ENCODE measurements at places on chromosomes 6 and 20.

GRCh38 chr20:54208548-54209176 is 775 bp downstream of the PFDN4 start:
- DNase-seq, result no peak

GRCh38 chr20:51400051-51400926 is 142.2 kb downstream of the NFATC2 start:
- no peak for DNase-seq

GRCh38 chr20:23157734-23158133 is 71.6 kb upstream of the CD93 start:
- DNase-seq, result no peak

DNA sequence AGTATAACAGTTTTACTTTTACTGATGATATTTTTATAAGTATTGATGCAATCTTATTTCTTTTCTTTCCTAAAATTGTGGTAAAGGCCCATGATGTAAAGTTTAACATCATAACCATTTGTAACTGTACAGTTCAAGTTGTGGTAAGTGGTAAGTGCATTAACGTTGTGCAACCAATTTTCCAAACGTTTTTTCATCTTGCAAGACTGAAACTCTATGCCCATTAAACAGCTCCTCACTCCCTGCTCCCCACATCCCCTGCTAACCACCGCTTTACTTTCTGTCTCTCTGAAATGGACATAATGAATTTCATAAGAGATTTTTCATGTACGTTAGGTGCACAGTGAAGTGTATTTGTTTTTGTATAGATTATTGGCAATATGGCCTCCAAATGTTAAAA is 106.0 kb downstream of the PACRG start:
- no peak for DNase-seq

DNA sequence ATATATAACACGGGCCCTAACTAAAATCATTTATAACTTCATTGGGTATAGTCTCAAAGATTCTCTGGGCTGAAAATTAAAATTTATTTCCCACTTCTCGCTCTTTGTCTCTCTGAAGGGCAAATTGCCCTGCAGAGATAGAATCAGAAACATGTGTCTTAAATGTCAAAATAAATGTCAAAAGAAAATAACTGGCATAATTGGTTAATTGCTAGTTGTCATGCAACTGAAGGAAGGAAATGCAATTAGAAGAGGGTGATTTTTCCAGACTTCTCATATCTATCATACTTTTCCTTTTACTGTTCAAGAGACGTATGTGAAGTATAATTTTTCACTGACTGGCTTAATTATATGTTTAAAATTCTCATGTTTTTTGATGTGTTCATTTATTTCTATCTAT is 80.3 kb upstream of the HMGCLL1 start:
- DNase-seq, result peak; percentile 56

DNA sequence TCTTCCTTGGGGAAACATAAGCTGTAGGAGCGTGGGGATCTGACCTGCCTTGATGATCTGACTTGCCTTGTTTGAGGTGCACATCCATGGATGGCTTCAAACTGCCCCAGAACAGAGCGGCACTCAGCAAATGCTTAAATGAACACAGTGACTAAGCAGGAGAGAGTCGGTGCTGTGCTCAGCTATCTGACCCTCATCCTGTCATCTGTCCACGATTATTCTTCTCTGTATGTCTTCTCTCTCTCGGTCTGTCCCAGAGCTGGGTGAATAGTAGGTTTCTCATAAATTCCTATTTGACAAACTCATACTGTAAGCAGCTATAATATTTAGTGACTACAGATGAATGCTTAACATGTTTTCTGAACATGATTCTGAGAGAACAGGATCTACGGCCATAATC is 37.3 kb downstream of the TRAM2 start:
- DNase-seq, result no peak

DNA sequence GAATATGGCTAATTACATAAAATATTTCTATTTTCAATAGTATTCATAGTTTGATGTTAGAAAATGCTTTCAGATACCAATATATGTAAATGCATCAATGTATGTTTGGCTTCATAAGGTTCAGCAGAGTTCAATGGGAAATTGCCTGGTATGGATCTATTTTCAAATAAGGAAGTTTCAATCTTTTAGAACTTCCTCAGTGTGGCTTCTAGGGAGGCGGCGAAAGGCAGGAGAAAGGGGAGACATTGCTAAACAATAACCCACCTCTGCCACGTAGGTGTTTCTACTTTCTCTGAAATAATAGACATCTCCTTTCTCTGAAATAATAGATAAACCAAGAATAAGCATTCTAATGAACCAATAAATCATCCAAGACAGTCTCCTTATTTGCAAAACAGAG is 237.7 kb upstream of the RAB32 start:
- no peak for DNase-seq

DNA sequence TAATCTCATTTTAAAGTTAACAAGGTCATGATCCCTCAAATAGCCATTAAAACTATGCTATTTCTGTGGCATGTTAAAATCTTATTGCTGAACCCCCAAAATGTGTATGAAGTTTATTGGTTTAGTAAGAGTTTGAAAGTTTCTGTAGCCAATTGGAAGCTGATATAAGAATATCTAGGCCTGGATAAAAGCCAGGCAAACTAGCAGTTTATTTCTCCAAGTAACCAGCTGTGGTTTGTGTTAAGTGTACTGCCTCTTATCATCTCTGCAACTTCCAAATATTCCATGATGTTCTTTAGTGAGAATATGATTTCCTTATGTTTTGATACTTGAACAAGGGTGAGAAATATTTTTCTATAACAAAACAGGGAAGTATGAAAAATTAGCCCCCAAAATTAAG is 76.7 kb downstream of the PRSS35 start:
- no peak for DNase-seq

- peak; percentile 47 for DNase-seq
Measured at GRCh38 chr6:112951829-112952228, 604.7 kb downstream of the RFPL4B start.

DNA sequence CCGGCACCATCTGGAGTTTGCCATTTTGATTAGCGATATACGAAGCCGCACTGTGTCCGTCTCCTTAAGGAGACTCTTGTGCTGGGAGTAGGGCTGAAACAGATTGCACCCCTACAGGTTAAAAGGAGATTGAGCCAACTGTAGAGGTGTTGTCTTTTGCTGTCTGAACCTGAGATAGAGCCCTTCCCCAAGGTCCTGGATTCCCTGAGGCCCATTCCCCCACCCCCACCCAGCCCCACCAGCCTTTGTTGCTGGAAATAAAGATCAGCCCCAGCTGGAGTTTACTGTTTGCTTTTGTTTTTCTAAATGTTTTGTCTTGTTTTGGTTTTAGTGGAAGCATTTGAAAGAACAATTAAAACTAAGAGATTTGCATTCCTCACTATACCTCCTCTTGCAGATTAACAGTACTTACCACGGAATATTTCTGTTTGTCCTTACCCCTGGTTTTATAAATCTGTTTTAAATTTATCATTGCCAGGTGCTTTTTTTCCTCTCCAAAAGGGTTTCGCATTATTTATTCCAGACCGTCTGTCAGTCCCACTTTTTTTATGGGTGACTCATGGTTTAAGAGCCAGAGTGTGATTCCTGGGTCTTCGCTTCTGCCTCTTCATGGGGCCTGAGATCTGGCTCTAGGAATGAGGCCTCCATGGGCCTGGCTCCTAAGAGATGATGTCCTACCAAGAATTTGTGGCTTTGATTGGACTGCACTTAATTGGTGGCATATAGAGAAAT is 169.2 kb downstream of the DTNBP1 start:
- no peak for DNase-seq

DNA sequence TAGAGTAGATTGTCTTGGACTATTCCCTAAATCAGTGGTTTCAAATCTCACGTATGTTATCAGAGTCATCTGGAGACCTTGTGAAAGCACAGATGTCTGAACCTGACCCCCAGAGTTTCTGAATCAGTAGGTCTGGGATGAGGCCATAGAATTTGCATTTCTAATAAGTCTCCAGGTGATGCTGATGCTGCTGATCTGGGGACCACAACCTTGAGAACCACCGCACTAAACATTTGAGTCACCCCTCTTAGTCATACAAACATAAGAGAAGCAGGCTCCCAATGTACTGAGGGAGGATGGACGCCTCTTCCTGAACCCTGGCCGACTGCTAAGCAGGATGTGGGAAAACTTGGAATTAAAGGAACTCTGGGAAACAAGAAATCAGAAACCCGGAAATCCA is 187.8 kb upstream of the PRDM1 start:
- DNase-seq, result no peak

GRCh38 chr20:10662151-10662550 is 11.6 kb downstream of the JAG1 start:
- DNase-seq, result no peak

- peak; percentile 82 for DNase-seq
Measured at GRCh38 chr6:134676307-134677281, 273.3 kb downstream of the ALDH8A1 start.

- DNase-seq, result no peak
Measured at GRCh38 chr6:132205946-132206345, 195.3 kb downstream of the MOXD1 start.

GRCh38 chr6:149830731-149831307 is 33.3 kb downstream of the LRP11 start:
- DNase-seq, result no peak

DNA sequence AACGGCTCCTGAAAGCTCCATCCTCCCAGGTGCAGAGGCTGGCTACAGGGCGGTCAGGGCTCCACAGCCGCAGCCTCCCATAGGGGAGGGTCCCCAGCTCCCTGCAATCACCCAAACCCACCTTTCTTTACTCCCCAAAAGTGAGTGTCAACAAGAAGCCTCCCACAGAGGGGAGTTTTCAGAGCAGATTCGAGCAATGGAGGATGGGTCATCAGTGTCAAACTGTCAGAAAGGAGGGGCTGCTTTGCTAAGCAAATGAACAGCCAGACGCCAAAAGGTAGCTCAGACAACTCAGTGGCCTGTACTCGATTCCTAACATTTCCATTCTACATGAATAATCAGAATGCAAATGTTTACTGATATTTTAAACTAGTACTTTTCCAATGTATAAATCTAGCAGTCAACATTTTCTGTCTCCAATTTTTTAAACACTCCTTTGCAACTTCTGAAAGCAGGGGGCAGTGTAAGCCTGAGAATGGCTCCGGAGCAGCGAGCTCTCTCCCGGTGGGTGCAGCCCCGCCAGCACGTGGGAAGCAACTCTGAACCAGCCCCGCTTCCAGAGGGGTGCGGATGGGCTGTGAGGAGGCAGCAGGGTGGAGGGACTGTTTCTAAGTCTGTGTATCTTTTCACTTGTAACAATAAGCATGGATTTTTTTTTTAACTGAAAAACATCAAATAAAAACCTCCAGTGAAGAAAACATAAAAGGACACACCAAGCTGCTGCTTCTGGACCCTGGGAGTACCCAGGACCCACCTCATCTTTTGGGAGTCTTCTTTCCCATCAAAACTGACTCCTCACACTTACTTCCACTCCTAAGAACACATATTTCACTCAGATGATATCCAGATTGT is 54.9 kb downstream of the TAF4 start:
- DNase-seq, result no peak

GRCh38 chr6:43984442-43985321 is 142.6 kb downstream of the MRPL14 start:
- no peak for DNase-seq

DNA sequence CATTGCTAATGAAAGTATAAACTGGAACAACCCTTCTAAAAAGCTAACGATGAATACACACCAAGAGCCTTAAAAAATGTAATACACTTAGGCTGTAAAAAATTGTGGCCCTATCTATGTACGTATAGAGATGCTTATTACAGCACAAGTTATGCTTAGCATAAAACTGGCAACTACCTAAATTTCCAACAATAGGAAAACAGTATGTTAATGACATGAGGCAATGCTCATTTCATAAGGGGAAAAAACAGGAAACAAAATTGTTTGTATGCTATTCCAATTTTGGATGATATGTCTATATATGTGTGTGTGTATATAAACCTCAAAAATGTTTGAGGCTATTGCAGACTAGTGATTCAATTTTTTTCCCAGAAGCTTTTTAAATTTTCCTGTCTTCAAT is 82.5 kb downstream of the DTNBP1 start:
- DNase-seq, result no peak

- no peak for DNase-seq
Measured at GRCh38 chr20:11136691-11137090, 462.9 kb upstream of the JAG1 start.

DNA sequence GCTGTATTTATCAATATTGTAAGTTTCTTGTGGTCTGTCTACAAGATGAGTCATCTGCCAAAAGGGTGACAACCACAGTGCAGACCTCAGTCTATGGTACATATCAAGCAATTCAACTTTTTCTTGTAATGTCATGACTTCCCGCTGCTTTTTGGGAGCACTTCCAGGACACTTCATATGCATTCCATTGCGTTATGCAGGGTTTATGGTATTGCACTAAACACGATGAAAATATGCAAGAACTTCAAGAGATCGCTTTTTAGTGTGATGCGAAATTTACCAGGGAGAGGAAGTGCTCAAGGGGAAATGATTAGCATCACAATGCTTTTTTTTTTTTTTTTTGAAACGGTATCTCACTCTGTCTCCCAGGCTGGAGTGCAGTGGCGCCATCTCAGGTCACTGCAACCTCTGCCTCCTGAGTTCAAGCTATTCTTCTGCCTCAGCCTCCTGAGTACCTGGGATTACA is 166.5 kb downstream of the TFAP2A start:
- DNase-seq, result peak; percentile 100

DNA sequence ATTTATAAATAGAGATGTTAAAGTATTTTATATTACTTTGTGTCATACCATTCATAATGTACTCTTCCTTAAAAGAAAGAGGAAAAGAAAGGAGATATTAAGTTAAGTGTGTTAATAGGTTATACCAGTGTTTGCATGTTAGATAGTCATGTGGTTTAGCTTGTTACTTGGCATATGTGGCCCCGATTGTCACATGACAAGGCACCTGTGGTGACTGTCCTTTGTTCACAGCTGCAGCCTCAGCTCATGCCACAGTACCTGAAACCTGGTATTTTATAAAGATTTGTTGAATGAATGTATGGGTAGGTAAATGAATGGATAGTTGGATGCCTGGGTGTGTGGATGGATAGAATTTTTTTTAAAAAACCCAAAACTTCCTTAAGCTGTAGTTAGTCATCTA is 306.1 kb upstream of the FLRT3 start:
- no peak for DNase-seq

DNA sequence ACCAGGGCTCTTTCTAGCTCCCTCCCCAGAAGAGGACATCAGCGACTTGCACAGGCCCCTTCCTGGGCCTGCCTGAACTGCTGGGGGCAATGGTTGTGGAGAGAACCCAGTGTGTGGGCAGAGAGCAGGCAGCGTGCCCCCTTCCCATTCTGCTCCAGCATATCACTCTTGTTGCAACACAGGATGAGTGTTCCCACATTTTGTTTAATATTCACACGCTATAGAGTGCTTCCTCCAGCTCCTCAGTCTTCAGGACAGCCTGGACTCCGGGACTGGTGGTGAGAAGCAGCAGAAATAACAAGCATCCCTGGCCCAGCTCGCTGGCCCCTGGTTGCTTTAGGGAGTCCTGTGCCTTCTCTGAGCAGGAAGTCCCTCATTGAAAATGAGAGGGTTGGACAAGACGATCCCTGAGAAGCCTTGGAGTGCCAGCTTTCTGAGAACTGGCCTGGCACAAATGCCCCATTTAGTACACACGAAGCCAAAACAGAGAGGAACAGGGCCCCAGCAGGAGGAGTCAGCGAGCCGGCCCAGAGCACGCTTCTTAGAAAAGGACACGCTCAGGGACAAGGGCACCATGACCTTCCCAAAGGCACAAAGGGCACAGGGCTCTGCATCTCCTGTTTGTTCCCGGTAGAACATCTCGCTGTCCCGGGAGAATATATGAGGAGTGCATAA is 84.2 kb upstream of the FOXC1 start:
- no peak for DNase-seq

GRCh38 chr6:89975991-89976693 is 81.9 kb downstream of the GJA10 start:
- no peak for DNase-seq
